ENCODE measurements at places on chromosomes 13 and 19. TPM values are rescaled to one million over a fixed set of nuclear protein-coding genes. Genes with fewer than 3 reads are reported as not detected.

Gene CNFN
- not detected for total RNA-seq

Gene ZNF99
- total RNA-seq = not detected

Gene NMRK2
- not detected for total RNA-seq

Gene LGI4
- total RNA-seq = 0.09 TPM

Gene TJP3
- not detected for total RNA-seq

Gene ADAT3
- 1.5 TPM for total RNA-seq

Gene PCDH8
- total RNA-seq = not detected

Gene PHF11
- 7.2 TPM for total RNA-seq

Gene SBK3
- total RNA-seq = not detected

Gene ACP5
- total RNA-seq = 0.09 TPM

Gene ZNF30
- total RNA-seq = 4.2 TPM

Gene ODAD3
- total RNA-seq = 0.28 TPM

Gene SRRM5
- under 0.01 TPM for total RNA-seq

Gene CACNA1A
- total RNA-seq = 0.09 TPM

Gene SYDE1
- 6.6 TPM for total RNA-seq

Gene ANKLE1
- total RNA-seq = 1.3 TPM

Gene GJB6
- total RNA-seq = not detected

Gene BRSK1
- total RNA-seq = 2.0 TPM

Gene PSG6
- not detected for total RNA-seq

Gene CBLC
- not detected for total RNA-seq

Gene RELB
- total RNA-seq = 10.7 TPM

Gene CLEC11A
- total RNA-seq = 22.1 TPM

Gene LRRC8E
- total RNA-seq = 1.6 TPM

Gene PBX4
- not detected for total RNA-seq

Gene NR2F6
- 46.8 TPM for total RNA-seq

Gene PTBP1
- total RNA-seq = 144 TPM

Gene ZNF480
- 5.1 TPM for total RNA-seq

Measured in endothelial cell of coronary artery (primary cell).